NCI-H345 (cell line): ENCODE measurements at places on chromosomes 6 and 20.
A peak's percentile ranks its signal among the peaks of the same experiment; 100 is the strongest.

GRCh38 chr6:34182751-34183531, 37.1 kb upstream of the GRM4 start:
- no peak for DNase-seq

DNA sequence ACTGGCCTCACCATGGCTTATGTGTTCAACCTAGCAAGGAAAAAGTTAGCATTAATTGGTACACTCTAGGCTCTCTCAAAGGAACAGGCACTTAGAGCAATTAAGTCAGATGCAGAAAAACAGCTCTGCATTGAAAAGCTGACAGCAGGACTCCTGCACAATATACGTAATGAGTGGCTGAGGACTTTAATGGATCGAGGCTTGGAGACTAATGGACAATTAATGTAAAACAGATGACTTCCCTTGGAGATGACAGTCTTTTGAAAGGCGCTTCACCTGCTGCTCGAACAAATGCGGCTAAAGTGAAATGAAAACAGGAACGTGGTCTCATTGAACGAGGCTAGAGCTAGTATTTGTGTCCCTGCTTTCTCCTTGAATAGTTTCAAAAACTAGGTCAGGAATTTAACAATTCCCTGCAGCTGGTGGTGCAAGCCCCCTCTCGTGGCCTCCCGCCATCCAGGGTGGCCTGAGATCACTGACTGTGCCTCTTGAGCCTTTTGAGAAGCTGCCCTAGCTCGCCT, 137.1 kb downstream of the ELOVL4 start:
- DNase-seq: peak; percentile 94

DNA sequence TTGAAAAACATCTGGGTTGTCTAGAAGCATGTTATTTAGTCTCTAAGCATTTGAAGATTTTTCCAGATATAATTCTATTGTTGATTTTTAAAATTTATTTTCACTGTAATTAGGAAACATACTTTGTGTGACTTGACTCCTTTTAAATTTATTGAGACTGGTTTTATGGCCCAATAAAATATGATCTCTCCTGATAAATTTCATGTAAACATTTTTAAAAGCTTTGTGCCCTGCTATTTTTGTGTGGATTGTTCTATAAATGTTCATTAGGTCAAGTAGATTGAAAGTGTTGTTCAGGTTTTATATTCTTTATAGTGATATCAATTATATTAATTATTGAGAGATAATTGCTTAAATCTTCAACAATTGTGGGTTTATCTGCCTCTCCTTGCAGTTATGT, 105.4 kb downstream of the RFX6 start:
- no peak for DNase-seq

GRCh38 chr6:150435832-150436231, 67.0 kb downstream of the IYD start:
- no peak for DNase-seq

GRCh38 chr6:149135809-149136208, 181.7 kb upstream of the TAB2 start:
- no peak for DNase-seq

GRCh38 chr20:4104045-4104444, 88.7 kb upstream of the RNF24 start:
- DNase-seq: no peak

GRCh38 chr20:3629893-3630292, 33.3 kb downstream of the GFRA4 start:
- DNase-seq: no peak
